ENCODE measurements at places on chromosomes 12 and 14.

GRCh38 chr14:69268763-69269162 lies 8.8 kb downstream of the GALNT16 start:
- no peak for DNase-seq

DNA sequence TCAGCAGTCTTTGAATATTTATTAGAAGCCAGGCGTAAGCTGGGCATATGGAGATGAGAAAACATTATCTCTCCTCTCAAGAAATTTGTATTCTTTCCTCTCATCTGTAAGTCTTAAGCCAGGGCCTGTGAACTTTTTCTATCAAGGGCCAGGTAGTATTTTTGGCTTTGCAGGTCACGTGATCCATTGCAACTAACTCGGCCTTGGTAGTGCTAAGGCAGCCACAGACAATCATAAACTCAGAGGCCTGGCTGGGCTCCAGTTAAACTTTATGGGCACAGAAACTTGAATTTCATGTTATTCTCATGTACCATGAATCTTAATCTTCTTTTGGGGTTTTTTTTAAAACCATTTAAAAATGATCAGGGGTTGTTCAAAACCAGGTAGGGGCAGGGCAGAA lies 117.4 kb upstream of the PELI2 start:
- DNase-seq = no peak

GRCh38 chr14:25680934-25681333 lies 631.0 kb upstream of the STXBP6 start:
- DNase-seq = no peak

- no peak for DNase-seq
Observed at GRCh38 chr12:26101763-26102162, 23.1 kb downstream of the BHLHE41 start.

DNA sequence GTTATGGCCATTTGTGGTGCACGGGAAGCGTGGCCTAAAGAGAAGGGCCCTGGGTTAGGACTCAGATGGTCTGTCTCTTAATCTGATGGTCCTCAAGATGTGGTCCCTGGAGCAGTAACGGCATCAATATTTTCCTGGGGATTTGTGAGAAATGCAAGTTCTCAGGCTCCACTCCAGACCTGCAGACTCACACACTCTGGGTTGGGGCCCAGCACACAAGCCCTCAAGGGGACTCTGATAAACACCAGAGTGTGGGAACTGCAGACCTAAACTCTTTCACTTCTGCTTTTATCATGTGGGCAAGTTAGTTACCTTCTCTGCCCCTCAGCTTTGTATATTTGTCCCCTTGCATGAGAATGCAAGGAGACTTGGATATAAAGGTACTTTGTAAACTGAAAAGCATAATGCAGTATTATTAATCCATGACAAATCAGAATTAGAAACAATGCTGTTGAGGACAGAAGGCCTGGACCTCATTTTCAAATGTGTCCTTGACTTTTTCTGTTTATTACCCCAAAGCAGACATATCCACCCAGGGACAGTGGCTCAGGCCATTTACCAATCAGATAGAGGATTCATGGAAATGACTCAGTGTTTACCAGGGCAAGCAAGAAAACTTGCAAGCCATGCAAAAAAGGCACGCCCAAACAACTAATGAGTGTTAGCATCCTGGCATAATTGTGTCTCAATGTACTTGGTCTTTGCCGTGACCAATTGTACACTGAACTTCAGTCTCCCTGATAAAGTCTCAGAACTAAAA lies 157.0 kb downstream of the ASCL1 start:
- no peak for DNase-seq

DNA sequence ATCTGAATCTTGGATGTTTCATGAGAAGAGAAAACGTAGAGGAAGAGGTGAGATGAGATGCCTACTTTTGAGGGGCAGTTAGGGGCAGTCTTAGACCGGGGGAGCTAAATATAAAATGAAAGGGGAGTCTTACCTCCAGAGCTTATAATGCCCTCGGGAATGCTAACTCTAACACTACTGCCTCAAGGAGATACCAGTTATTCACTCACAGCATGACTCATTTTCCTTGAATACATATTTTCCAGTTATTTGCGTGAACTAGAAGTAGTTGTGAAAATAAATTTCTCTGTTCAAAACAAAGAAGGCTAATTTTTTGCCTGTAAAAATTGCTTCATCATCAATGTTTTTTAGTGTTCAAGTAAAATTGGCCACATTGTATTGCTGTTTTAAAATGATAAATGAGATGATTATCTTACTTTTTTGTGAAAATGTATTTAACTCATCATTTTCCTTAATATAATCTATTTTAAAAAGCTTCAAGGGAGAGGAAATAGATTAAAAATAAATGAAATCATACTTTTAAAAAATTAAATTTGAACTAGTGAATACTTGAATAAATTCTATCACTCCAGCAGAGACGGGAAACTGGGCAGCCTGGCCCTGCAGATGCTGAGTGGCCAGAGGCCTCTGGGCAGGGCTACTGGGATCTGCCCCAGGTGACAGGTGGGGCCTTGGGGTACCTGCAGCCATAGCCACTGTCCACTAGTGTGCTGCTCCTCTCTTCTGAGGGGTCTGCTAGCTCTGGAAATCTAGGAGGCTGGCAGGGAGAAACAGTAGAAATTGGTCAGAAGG lies 339.3 kb downstream of the EGLN3 start:
- DNase-seq = peak; percentile 23

DNA sequence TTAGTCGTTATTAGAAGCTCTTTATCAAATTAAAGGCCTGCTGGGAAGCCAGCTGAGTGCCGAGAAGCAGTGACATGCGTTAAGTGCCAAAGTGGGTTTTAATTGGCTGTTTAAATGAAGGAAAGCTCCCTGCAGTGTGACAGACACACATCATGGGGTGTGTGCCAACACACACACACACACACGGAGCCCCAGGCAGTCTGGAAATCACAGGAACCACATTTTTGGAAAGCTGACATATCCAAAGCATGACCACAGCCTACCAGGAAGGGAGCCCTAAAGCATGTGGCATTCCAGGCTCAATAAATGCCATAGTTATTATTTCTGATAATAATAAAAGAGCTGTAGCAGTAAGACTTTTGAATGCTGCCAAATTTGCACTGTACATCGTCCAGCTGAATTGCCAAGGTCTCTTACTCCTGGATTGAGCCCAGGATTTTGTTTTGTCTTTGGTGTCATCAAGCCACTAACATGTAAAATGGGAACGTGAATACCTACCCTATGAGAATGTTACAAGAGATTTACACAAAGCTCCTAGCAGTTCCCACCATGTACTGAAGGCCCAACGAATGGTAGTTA lies 135.1 kb downstream of the TMEM30B start:
- DNase-seq = no peak

DNA sequence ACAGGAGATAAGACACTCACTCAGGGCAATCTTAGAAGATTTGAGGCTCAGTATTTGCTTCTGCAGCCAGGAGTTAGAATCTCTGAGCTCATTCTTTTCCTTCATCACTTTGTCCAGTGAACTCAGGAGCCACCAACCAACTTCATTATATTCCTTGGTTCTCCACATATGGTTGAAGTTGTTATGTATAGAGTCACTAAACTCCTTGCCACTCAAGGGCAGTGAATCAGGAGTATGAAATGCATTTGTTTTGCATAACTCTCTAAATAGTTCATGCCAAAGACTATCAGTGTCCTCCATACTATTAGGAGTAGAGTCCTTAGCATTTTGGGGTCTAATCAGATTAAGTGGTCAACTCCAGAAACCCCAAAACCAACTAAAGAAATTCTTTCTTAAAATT lies 150.6 kb downstream of the CCDC59 start:
- DNase-seq = no peak

DNA sequence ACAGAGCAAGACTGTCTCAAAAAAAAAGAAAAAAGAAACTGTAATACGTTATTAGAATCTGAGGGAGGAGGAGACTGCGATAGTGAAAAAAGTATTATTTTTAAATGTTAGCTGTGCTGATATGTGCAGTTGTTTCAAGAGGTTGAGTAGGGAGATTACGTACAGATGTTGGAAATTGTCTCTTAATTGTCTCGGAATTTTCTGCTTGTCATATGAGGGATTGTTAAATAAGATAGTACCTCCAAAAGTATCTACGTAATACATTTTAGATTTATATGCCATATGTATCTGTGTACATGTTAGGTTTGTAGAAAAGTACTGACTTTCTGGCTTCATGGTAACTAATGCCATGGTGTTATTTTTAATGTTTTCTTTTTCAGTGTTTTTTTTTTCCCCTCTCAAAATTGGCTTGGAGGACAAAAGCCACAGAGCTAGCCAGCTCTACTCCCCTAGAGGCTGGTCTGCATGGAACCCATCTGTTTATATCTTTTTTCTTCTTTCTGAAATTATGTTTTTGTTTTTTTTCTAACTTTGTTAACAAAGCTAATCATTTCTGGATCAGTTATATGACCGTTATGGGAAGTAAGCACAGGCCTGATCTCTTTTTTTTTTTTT lies 3.4 kb downstream of the RIMKLB start:
- no peak for DNase-seq

DNA sequence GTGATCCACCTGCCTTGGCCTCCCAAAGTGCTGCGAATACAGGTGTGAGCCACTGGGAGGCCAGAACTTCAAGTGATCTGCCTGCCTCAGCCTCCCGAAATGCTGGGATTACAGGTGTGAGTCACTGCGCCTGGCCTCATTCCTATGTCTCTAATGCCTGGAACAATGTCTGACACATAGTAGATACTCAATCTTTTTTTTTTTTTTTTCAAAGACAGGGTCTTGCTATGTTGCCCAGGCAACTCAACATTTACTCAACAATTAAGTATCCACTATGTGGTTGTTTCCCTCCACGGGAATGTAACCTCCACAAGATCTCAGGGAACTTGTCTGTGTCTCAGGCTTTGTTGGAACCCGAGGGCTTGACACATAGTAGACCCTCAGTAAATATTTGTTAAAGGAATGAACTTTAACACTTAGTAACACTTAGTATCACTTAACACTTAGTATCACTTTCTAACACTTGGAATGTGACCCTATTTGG lies 3.0 kb upstream of the TMEM120B start:
- DNase-seq = peak; percentile 52

DNA sequence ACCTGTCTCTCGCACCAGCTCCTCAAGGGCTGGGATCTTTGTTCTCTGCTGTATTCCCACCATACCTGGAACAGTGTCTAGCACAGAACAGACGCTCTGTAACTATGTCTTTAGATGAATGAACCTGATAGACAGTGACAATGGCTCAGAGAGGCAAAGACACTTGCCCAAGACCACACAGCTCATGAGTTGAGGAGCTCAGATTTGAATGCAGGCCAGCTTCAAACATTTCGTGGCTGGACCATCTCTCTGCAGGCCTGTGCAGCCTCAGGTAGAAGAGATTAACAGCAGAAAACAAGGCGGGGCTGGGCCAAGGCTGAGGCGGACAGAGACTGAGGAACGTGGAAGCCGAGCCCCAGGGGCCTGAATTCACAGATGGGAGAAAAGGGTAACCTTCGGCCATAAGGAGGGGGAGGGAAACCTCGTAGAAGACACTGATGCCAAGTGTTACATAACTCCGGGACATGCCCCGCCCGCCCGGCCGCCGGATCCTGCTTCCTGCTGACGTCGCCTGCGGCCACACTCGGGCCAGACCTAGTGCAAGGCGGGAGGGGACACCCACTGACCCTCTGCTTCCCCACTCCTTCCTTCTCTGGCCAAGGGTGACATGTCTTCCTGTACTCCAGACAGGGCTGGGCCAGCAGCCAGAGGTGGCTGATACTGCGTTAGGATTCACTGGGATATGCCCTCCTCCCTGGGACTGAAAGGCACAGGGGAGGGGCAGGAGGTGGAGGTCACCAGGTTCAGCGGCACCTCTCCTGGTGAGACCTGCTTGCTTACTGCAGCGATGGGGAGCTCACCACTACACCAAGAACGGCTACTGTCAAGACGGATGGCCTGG lies 86.8 kb downstream of the RFLNA start:
- no peak for DNase-seq
